HL-60 (cell line): ENCODE measurements at places on chromosomes 2 and 18.

DNA sequence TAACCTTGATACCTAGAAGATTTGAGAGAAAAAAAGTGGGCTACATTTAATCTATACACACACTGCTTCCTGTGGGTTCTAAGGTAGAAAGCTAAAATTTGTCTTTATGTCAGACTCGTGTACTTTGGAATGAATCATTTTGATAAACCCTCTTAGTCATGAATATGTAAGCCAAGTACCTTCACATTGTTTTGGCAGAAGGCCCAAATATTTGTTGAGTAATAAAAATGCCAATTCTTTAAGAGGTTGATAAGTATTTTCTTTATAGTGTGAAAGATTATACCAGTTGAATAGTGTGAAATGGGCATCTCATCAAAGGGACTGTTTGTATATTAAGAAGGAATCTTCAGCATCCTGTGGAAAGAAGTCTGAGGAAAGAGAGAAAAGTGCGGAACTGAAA, 1464.7 kb upstream of the ZEB2 start:
- no peak for DNase-seq

- DNase-seq = no peak
These were observed 11.4 kb downstream of the ID2 start for GRCh38 chr2:8693157-8693821.

- no peak for DNase-seq
These were observed 75.4 kb downstream of the KLF7 start for GRCh38 chr2:207090389-207090788.

DNA sequence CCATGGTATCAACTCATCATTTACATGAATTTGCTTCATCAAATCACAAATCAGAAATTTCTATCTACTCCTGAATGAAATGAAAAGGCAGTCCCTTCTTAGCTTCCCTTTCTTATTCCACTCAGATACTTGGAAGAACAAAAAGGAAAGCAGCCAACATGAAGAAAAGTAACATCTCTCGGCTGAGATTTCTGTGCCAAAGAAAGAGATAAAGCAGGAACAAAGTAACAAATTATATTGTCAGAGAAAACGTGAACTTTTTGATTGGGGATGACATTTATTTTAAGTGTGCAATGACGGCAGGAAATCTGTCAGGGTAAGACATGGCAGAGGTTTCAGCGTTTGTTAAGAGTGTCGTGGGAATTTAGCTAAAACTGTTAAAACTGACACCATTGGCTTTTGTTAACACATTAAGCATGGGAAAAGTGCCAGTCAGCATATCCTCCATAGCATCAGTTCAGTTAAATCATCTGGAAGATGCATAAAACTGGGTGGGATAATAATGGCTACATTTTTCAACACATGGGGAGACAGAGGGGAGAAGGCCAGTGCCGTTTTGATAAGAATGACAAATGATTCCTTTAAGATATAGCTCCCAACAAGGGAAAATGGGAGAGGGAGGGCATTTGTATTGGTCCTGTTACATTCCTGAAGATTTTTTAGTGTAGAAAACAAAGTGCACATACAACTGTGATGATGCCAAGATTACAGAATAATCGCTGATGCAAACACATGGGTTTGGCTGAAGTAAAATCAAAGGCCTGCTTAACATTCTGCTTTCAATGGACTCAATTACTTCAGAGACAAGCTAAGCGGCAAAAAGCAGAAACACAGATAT, 211.6 kb downstream of the ZNF521 start:
- no peak for DNase-seq

DNA sequence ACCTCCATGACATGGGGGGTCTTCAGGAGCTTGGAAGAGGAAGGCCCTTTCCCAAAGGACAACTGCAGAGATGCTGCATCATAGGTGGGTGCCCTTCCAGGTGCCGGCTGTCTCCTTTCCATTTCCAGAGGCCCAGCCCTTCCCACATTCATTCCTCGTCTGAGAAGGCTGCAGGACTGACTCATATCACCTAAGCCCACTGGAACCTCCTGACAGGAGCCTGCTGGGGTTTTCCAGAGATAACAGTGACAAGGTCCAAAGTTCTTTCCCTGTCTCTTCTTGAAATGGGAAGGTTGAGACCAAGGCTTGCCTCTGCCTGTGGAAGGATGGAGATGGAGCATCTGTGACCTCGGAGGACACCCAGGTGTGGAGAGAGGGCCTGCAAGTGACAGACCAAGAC, 3.6 kb upstream of the PRSS56 start:
- no peak for DNase-seq

DNA sequence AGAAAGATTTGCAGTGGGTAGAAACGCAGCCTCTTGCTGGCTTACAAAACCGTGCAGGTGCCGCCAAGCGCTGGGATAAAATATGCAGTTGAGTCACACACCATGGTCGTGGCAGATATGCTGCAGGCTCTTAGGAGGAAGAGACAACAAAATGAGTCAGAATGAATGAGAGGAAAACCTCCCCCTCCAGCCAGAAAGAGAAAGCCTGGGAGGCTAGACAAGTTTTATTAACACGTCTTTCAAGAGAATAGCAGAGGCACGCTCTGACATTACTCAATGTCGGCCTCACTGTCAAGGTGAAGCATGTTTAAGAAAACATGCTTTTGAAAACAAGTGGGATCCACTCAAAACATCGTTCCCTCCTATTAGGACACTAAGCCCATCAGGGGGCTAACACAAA, 37.1 kb upstream of the ZCCHC2 start:
- DNase-seq = no peak

GRCh38 chr2:152222975-152223637, 47.5 kb upstream of the STAM2 start:
- no peak for DNase-seq

DNA sequence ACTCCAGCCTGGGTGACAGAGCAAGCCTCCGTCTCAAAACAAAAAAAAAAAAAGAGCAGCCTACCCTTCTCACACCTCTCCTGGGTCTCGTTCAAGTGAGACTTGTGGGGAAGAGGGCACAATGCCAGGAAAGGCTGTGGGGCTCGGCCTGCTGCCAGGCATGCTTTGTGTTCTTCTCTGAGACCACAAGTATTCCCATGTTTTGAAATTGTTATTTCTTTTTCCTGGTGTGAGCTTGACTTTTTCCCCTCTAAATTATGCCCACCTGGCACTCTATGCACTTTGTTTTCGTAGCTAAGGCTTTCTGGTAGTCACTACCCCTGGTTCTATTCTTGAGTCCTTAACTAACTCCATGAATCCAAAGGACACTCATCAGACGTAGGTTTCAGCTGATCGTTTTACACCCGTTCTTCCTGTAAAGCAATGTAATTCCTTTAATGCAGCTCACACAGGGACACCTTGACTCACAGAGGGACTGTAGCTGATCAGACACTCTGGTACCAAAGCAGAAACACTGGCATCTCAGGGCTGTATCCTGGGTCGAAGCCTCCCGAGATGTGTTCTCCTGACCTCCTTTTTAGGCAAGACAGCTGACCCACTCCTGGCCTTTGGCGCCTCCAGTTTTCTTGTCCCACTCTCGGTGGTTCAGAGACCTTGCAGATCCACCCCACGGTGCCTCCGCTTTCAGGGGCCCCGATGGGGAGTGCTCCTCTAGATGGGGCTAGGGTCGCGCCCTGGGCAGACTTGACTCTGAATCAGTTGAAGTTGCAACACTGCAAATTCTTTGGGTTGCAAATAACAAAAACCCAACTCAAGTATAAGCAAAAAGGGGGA, 193.3 kb upstream of the AGAP1 start:
- DNase-seq = no peak

GRCh38 chr2:9758741-9759140, 84.5 kb upstream of the TAF1B start:
- no peak for DNase-seq

DNA sequence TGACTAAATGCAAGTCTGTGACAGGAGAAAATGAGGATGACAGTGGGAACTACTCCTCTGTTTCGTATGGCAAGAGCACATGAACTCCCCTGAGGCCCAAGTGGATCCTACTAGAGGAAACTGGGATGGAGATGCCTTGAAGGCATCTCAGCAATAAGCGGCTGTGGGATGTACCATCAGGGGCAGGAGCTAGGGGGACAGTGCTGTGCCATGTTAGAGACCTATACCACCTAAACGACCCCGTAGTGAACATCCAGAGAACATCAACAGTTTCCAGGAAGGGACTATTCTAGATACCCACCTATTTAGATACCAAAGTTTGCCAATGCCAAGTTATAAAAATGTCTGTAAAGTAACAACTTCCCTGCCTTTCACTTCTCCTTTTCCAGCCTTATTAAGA, 860.8 kb upstream of the ACVR2A start:
- no peak for DNase-seq

DNA sequence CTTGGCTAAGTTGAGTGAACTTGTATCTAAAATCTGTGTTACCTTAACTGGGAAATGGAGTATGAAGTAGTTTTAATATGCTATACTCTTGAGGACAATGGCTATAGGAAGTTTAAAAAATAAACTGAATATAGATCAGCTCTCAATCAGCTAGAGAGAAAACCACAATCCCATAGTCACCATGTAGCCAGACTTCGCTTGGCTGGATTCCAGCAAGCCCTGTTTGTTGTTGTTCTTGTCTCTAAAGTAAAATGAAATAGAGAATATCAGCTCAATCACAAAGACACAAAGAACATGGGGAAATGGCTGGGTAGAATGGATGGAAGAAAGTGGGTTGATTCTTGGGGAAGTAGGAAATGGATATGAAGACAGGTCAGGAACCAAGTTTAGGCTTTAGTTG, 234.9 kb downstream of the PHLPP1 start:
- peak; percentile 28 for DNase-seq

DNA sequence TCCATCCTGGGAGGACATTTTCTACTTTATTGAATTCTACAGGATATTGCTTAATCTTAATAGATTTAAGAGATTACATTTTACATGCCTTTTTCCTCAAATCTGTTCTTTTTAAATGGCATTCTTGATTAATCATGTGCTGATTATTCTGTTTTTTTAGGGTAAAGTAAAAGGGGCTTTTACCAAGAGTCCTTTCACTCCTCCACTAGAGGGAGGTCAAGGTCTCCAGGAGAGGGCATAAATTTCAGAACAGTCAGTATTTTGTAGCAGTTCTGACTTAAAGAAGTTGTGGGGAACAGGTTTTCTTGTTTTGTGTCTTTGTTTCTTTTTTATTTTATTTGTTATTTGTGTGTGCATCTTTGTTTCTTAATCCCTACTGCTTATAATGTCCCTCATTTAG, 25.4 kb downstream of the WDR75 start:
- no peak for DNase-seq

DNA sequence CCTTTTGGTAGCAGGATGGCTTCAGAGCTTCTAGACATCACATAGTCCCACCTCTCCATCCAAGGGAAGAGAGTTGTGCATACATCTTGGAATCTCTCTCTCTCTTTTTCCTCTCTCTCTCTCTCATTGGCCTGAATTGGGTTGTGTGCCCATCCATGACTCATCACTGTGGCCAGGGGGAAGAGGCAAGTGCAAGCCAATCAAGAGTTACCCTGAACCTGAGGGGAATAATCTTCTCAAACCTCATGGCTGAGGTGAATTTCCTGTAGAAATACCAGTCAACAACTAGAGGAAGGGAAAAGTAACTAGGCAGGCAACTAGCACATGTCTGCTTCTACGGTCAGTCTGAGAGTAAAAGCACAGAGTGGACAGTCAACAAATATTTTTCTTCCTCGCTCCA, 7.3 kb upstream of the CHN1 start:
- no peak for DNase-seq

DNA sequence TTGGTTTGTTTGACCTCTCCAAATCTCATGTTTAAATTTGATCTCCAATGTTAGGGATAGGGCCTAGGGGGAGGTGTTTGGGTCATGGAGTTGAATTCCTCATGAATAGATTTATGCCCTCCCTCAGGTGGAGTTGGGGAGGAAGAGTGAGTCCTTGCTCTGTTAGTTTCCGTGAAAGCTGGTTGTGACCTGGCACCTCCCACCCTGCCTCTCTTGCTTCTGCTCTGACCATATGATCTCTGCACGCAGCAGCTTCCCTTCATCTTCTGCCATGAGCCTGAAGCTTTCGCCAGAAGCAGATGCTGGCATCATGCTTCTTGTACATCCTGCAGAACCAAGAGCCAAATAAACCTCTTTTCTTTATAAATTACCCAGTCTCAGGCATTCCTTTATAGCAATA, 231.6 kb upstream of the ERBB4 start:
- DNase-seq = no peak

DNA sequence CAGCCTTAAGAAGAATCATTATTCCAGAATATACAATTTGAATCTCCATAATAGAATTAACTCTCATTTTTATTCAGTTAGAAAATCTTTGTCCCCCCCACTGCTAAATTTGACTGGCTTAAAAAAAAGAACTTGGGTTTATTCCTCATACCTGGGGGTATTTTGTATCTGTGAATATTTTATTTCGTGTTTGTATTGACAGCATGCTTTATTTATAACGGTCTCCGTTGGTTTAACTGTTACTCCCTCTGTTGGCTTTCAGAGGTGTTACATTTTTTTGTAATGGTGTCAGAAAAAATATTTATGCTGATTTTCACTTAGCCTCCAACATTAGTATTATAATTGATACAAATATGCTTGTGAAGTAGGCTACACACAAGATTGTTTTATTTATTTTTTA, 109.1 kb downstream of the HAUS1 start:
- no peak for DNase-seq

DNA sequence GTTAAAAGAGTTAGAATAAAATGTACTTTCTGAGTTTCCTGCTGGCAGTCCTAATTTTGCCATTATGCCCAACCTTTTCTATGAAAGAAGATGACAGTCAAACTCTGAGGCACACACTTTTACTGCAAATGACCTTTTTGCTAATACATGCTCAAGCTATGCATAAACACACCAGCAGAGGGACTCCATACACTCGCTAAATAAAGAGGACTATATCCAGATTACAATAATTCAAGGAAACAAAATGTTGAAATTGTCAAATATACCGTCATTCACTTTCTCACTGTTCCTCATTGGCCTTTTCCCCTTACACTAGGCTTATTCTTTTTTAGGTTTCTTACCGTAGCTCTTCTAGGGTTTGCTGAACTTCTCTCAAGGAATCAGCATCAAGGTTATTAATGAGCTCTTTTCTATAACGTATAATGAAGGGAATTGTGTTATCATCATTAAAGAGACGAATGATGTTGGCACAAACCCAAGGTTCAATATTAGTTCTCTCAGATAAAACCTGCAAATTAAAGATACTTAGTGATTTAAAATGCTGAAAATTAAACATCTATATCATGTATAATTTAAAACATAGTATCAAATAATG, 25.7 kb downstream of the SRBD1 start:
- peak; percentile 51 for DNase-seq
